ENCODE measurements at places on chromosomes 5 and 9.

DNA sequence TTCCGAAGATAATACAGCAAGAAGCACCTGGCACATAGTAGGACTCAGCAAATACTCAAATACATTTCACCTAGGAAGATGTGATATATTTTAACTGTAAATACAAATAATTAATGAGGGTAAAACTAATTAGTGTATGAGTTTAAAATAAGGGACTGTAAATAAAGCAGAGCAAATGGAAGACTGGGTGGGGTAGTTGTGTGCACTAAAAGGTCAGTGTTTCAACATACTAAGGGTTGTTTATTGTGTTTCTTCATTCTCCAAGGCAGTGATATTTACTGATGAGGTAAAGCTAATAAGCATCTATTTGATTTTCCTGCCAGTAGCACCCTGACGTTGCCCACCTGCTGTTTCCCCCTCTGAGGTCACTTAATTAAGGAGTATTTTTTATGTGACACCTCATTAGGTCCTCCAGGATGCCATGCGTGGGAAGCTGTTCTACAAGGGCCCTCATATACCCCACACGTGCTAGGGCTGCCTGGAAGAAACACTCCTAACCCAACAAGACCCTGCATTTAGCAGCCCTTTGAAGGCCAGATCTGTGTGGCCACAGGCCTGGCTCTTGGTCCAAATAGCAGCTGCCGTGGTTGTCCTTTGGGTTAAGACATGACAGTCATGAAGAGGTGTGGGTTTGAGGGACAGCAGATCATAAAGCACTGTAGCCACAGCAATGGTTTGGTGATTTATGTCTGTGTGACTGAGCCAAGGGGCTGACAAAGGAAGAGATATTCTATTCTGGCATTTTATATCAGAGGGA, 97.5 kb upstream of the RPS23 start:
- no peak for DNase-seq

GRCh38 chr5:65050140-65050539, 281.4 kb downstream of the CWC27 start:
- no peak for DNase-seq

DNA sequence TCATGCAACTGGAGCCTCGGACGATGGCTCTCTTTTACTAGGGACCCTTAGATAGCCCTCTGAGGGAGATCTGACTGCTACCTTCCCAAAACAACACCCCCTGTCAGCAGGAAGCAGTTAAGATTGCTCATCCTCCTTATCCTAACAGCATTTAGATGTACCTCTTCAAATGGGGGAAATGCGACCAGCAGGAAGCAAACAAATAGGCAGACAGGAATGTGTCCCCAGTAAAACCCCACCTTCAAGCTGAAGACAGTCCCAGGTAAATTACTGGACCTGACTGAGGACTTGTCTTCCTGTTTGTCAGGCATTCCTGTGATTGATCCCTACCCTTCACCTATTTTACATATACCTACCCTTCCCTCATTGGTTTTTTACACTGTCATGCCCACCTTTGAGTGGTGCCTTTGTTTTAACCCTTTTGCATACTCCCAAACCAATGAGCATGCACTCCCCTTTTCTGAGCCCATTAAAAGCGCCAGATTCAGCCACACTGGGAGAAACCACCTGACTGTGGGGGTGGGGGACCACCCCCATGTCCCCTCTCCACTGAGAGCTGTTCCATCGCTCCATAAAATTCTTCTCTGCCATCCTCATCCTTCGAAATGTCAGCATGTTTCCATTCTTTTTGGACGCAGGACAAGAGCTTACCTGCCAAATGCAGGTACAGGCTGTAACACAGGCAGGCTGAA, 954.0 kb upstream of the CDH6 start:
- no peak for DNase-seq

DNA sequence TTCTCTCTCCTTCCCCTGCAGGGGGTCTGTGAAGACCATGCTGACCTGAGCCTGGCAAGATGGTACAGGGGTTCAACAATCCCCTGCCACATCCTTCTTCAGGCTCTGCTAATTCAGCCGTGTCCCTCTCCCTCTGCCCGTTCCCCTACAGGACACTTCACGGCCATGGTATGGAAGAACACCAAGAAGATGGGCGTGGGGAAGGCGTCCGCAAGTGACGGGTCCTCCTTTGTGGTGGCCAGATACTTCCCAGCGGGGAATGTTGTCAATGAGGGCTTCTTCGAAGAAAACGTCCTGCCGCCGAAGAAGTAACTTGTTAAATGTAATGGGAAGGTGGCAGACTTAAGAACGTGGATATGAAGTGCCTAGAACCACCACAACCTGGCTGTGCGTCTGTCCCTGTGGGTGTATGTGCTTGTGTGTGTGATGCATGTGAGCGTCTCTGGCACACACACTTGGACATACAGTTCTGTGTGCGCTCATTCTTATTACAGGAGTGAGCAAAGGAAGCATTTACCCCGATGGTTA, 6.9 kb upstream of the CCIN start:
- no peak for DNase-seq

DNA sequence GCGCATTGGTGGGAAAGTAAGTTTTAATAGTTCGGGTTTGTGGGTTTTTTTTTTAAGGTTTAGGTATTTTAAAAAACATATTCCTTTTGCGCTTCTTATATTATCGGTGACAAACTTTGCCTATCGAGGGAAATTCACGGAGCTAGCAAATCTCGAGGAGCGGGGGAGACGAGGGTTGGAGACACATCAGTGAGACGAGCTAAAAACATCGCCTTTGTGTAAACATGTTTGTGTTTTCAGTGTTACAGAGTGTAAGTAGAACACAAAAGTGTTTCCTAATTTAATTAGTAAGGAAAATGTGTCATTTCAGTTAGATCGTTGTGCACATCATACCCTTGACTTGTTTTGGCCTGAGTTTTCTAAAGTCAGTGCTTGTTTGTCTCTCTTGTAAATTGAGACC, 945 bp downstream of the BTF3 start:
- no peak for DNase-seq

DNA sequence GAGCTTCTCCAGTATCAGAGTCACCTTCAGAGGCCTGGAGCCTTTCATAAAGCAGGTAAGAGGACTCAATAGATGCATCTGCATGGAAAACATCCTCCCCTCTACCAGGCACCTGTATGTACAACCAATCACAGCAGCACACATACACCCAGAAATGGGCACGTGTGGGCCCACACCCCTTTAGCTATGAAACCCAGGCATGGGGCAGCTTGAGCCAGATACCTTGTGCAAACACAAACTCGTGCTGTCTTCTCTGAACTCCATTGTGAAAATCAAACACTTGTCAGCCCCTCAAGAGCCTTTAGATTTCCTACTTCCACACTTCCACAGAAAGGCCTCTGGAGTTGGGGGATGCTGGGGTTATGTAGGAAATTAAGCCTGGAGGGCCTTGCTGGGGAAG, 1.1 kb upstream of the CSF2 start:
- DNase-seq: no peak

DNA sequence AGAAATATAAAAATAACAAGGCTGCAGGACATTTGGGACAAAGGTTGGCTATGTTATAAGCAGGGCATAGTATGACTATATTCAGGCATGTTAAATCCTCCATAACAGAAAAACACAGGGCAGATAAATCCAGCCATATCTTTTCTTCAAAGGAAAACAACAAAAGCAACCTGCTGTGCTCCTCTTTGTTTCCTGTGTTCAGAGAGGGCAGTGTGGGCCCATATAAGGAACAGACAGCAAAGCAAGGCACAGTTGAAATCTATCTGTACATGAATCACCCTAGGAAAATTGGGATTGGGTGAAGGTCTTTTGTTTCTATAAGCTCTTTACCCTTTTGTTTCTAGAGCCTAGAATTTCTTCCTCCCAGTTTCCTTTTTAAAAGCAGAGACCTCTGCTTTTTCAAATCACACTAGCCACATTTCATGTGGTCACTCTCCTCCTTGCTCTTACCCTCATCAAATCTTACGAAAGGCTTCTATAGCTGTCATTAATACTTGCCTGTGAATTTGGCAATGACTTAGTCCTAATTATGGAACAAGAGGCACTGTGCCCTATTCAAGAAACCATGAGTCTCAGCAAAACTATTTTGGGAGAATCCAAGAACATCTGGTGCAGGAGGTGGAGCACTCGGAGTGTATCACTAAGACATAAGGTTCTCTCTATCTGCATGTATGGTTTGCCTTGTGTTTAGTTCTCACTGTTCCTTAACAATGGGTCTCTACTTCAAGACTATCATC, 1.8 kb downstream of the GZMA start:
- DNase-seq: no peak

GRCh38 chr5:159564031-159564430, 233.7 kb upstream of the IL12B start:
- DNase-seq: no peak

DNA sequence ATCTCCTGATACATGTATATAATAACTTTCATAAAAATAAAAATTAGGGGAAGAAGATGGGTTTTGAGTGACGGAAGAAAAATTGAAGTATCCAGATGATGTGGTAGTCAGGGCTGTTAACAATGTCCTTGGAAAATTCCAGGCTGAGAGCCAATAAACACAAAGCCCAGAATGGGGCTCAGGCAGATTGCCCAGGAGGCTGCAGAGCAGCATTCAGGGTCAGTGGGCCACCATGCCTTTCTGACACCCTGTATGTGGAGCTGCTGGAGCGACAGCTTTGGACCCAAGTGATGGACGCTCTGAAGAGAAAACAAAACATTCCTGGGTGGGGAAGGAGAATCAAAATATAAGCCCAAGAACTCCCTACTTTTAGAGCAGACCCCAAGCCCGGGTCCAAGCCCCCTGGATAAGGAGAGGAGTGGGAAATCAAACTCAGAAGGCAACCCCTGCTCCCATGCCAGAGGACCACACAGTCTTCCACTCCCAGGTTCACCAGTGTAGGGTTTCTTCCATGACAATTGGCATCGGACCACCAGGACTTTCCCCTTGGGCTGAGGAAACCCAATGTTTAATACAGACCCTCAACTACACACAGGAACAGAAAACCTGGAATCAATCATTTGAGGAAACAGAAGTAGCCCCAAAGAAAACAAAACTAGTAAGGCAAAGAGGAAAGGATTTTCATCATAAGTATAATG, 45.7 kb upstream of the SPATA31C2 start:
- no peak for DNase-seq

- no peak for DNase-seq
Observed at GRCh38 chr5:66666778-66667177, 70.6 kb downstream of the MAST4 start.

GRCh38 chr5:103422756-103423155, 139.8 kb downstream of the NUDT12 start:
- DNase-seq: no peak

DNA sequence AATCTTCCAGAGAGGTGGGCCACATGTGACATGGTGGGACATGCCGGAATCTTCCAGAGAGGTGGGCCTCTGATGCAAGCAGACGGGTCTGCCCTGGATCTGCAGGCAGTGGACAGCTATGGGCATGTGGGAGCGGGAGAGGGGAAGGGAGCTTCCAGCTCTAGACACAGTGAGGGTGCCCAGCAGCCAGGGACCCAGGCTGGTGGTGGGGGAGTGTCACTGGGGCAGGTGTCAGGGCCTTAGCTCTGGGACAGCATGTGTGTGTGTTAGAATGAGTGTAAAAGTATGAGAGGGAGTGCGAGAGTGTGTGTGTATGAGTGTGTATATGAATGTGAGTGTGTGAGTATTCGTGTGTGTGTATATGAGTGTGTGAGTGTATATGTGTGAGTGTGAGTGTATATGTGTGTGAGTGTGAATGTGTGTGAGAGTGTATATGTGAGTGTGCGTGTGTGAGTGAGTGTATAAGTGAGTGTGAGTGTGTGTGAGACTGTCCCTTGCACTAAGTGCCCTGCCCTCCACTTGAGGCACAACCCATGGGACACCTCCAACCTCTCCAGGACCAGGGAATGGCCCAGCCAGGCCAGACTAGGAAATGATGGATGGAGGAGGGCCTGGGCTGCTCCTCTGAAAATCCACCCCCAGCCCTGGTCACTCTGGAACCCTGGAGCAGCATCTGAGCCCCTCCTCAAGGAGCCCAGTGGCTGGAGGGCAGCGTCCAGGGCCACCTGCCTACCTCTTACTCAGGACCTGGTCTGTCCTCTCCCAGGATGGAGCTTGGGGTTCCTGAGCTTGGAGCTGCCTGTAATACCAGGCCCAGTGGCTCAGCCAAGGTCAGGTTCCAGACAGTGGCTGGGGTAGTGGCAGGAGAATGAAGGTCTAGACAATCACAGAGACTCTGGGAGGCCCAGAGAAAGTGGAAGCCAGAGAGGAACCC, 122.2 kb downstream of the C9orf50 start:
- DNase-seq: no peak

DNA sequence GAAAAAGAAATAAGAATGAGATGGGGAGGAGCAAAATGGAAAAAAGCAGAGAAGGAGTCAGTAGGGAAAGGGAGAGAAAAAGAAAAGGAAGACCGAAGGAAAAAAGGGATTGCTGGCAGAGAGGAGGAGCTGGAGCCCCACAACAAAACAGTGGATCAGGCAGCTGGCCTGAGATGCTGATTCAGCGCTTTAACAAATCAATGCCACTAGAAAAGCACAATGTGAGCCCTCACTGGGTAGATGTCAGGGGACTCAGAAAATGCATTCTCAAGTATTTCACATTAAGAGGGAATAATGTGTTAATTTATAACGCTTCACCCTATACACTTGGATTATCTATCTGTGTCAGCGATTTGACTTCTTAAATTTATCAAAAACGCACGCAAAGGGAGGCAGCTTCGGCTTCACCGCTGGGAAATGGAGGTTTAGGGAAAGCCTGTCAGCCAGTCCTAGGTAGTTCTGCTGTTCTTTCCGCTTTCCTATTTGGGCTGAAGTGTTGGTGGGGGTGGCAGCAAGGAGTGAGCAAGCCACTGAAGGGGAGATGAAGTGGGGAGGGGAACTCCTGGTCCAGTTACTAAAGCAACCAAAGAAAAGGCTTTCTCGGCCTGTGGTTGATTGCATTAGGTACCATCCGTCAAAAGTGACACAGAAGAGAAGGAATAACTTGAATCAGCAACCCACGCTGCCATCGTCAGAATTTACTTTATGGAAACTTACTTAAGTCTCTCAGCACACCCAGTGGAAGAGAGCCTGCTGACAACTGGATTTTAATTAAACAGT, 161.6 kb downstream of the BNC2 start:
- no peak for DNase-seq

- DNase-seq: no peak
Observed at GRCh38 chr9:976258-976942, at the start of gene DMRT3. DMRT3 (plus strand) TSS chr9:976655; CDS start chr9:977002, 347 bp downstream.

- no peak for DNase-seq
Observed at GRCh38 chr9:85949586-85950335, 8.8 kb downstream of the NAA35 start.

GRCh38 chr9:93060746-93061259, 2.3 kb downstream of the SUSD3 start:
- peak; percentile 53 for DNase-seq

GRCh38 chr9:109238125-109238524, 71.1 kb upstream of the FRRS1L start:
- DNase-seq: no peak

GRCh38 chr5:16723821-16724220, 107.0 kb upstream of the RETREG1 start:
- no peak for DNase-seq

- DNase-seq: no peak
Observed at GRCh38 chr9:33820231-33820745, 3.3 kb downstream of the UBE2R2 start.

GRCh38 chr5:117680426-117680825, 1105.8 kb upstream of the SEMA6A start:
- no peak for DNase-seq
